ENCODE measurements at places on chromosomes 4 and X.

DNA sequence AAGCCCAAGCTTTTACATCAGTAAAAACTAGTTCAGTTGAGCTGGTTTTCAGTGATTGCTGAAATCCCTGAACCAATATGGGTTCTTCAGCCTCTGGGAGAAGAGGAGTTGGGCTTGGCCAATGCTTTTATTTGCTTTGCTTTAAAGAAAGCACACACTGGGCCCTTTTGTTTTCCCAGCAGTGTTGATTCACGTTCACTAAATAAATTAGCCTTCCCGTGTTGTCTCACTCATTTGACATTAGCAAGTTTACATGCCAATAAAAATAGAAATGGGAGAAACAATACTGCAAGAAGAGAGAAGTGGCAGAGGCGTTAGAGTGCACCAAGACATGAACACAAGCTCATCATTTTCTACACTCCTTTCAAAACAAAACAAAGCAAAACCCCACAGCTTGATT, 136.2 kb downstream of the SHROOM3 start:
- no peak for DNase-seq

- no peak for DNase-seq
These were observed 226.6 kb downstream of the NSUN7 start for GRCh38 chr4:40976343-40976742.

DNA sequence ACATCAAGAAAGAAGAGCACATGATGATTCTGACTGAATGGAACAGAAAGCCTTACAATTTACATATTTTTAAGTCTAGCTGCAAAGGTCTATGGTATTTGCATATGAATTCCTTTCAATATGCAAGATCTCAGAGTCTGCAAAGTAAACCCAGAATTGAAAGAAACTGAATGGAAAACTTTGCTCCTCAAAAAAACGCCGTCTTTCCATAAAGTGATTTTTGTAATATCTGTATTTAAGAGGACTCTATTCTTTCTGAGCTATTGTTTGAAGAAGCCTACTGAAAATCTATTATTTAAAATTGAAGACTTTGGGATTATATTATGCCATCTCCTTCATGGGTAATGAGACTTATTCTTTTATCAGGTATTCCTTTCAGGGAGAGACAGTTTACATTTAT, 1894.4 kb downstream of the STIM2 start:
- DNase-seq = no peak

DNA sequence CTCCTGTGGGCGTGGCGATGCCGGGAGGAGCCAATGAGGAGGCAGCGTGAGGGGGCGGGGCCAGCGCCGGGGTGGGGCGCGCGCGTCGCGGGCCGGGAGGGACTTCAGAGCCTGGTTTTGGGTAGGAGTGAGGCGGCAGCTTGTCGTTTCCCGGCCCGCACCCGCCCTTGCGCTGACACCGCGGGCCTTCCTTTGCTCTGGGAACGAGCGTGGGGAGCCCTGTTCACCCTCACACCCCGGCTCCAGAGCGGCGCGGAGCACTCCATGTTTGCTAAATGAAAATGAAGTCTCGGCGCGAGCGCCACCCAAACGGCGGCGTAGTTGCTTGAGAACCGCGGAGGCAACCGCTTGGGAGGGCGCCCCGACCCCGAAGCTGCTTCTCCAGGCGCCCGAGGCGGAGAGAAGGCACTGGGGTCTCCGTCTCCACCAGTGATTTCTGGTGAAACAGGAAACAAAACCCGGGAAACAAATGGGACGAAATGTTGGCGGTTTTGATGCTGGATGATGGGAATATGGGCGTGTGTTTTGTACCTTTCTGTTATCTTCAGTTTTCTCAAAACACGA, 497 bp upstream of the GRPEL1 start:
- DNase-seq = no peak

DNA sequence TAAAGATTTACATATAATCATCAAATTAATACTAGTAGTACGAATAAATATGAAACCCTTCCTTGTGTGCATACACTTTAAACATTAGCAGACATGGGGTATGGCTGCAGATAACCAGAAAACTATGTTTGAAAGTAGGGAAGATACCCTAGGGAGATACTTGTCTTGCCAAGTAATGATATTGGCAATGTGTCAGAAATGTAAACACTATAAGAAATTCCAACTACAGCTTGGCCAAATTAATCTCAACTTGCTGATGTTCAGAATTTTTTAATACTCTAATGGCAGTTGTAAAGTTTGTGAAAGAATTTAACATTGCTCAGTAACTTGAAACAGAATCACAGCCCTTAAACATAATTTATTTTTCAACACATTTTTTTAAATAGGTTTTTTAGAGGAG, 27.4 kb upstream of the HPGD start:
- DNase-seq = no peak

All from DND-41 (cell line).